Choroid plexus epithelial cell (primary cell): ENCODE measurements at places on chromosomes 6 and 20.
A peak's percentile ranks its signal among the peaks of the same experiment; 100 is the strongest.

DNA sequence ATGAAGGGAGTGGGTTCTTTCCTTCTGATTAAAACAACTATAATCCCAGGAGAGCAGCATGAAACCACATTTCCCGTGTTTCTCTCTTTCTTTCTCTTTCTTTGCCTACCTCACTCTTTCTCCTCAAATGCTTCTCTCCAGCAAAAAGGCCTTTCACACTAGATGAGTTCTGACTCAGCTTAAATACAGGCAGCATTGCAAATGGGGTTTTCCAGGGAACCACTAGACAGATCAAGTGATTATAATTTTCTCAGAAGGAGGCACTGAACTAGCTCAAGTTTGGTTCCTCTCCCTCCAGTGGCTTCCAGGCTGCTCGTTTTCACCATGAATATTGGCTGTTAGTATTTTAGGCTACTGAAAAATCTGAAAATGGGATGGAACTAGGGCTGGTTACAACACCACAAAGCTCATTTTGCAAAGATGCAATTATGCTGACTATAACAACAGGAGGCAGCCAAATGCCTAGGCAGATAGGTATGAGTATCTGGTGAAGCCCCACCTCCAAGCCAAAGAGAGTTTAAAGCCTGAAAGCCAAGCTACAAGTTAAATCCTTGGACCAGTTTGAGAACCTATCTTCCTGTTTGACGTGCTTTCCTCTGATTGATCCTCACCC lies 260.0 kb downstream of the MMUT start:
- DNase-seq = peak; percentile 8

DNA sequence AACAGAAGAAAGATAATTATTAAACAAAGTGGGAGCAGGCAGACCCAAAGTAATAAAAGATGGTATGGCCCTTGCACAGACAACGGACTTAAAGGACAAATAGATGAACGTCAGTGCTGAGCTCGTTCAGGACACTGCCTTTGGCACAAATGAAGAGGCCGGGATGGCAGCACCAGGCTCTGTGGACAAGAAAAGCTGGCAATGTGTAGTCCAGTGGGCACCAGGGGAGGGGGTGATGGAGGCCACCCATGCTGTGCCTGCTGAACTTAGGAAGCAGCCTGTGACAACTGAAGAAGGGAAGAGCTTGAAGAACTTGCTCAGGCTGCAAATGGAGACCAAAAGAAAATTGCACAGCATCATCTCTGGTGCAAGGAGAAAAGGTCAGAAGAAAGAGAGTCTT lies 131.0 kb downstream of the ANKRD60 start:
- DNase-seq = no peak

DNA sequence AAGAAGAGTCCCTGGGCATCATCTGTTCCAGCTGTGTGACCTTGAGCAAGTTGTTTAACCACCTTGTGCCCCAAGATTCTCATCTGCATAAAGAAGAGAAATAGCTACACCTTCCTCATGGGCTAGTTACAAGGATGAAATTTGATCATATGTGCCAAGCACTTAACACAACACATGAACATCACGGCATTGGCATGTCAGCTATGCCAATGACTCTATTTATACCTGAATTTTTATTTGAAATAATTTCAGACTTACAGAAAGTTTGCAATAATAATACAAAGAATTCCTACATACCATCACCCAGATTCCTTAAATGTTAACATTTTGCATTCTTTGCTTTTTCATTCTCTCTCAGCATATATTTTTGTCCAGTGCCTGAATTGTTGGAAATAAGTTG lies 21.0 kb upstream of the TCF15 start:
- DNase-seq = no peak

DNA sequence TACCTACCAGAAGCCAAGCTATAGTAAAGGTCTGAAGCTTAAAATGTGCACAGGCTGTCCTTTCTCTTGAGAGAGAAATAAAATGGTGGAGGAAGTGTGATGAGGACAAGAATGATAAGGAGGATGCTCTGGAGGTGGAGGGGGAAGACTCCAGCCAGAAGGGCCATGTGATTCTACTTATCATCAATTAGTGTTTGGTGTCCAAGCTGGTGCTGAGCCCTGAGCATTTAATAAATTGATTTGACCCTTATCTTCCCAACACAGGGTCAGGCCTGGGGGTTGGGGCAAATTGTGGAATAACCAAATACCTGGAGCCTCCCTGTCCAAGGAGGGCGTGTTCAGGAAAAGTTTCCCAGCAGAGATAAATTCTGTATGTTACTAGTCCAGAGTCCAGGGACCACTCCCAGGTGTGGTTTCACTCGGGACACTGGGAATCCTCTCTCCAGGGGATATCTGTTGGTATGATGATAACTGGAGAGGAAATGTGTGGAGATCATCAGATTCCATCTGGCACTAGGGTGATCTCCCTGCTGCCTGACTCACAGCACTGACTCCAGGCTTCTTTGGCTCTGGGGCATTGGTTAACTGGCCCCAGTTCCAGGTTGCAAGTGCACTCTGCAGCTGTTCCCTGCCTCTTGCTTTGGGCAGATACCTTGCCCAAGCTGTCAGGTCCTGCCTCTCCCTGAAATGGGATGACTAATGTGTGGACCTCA lies 3.8 kb upstream of the MYBL2 start:
- DNase-seq = no peak

GRCh38 chr6:143141442-143141841 lies 80.8 kb downstream of the AIG1 start:
- no peak for DNase-seq

- DNase-seq = no peak
These were observed 214.8 kb upstream of the CEP162 start for GRCh38 chr6:84442208-84442607.

DNA sequence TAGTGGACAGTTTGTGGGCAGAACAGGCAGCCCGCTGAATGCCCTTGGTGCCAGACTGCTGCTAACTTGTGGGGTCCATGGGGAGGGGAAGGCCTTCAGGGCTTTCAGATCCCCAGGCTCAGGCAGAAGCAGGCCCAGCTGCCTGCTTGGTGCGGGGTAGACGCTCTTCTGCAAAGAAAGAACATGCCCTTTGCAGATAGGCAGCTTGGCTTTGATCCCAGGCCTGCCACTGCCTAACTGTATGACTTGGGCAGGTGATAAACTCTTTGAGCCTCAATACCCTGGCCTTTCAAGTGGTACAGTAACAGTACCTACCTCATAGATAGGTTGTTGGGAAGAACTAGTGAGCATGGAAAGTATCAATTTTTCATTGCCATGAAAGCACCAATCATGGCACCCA lies 28.4 kb downstream of the CHMP4B start:
- no peak for DNase-seq

GRCh38 chr20:24821391-24821790 lies 127.7 kb upstream of the CST7 start:
- no peak for DNase-seq

DNA sequence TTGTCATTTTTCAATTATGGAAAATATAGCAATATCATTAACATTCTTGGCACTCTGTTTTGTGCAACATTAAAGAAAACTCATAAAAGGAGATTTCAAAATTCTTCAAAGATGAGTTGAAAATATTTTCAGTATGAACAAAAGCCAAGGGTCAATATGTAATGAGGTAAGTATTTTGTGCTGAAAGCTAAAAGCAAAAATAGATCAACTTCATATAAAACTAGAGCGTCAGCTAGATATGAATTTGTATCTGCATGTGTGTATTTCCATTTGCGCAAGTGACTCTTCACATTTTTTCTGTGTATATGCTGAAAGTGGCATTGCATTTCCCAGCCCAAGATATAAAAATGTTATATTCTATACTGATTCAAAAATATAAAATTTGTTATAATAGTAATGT lies 492.1 kb upstream of the EYS start:
- peak; percentile 0 for DNase-seq

- DNase-seq = no peak
These were observed 130.3 kb upstream of the PMEPA1 start for GRCh38 chr20:57840066-57840465.

DNA sequence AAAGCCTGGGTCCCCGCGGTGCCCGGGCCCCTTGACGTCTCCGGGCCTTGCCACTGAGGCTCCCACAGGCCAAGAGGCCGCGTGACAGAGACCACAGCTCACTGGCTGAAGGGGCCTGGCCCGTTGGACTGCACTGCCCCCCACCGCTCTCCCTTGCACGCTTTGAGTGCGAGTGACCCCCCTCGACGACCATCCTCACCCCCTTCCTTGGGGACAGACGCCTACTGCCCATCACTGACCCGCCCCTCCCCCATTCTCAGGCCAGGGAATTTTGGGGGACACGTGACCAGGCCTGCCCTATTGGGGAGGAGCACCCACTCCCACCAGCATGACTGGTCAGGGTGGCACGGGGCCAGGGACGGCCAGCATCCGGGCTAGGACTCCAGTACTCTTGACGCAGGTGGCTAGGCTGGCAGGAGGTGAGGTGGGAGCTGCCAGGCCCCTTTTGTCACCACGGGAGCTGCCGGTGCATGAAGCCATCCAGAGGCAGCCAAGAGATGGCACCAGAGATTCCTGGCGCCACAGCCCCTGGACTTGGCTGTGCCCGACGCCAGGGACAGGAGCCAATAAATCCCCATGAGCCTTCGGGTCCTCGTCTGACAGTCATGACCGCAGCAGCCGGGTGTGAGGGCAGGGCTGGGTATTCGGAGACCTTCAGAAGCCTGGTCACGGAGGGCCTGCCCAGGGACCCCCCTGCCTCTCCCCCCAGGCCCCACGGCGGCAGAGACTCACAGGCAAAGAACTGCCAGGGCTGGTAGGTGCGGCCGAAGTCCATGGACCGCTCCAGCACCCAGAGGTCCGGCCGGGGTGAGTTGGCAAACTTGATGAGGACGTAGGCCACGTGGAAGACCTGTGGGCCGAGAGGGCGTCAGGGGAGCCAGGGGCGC lies 14.5 kb downstream of the LAMA5 start:
- no peak for DNase-seq

DNA sequence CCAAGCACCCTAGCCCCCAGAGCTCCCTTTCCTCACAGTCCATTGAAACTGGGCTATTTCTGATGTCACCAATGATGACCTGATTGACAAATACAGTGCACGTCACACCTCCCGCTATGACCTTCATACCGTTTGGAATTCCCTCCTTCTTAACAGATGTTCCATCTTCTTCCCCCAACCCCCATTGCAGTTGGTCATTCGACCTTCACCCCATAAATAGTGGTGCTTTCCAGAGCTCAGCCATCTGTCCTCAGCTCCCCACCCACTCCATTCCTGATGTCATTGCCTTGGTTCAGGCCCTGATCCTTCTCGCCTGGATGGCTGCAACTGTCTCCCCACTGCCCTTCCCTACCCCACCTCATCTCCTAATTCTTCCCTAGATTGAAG lies 198.5 kb downstream of the SOD2 start:
- no peak for DNase-seq

GRCh38 chr6:25166955-25167748 lies 112.0 kb upstream of the CARMIL1 start:
- DNase-seq = no peak

DNA sequence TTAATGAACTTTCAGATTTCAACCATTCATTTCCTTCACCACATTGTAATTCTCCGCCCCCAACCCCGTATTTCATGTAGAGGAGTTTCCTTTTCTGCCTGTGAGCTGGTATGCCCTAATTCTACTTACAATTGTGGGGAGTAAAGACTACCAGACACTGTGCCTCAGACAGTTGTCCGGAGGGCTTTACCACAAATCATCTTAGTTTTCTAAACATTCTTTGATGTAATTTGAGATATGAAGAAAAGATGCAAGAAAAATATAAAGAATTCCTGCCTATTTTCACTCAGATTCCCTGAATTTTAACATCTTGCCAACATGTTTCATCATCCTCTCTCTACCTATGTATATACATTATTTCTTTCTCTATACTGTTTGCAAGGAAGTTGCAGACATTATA lies 28.3 kb upstream of the LOC128125822 start:
- peak; percentile 32 for DNase-seq

DNA sequence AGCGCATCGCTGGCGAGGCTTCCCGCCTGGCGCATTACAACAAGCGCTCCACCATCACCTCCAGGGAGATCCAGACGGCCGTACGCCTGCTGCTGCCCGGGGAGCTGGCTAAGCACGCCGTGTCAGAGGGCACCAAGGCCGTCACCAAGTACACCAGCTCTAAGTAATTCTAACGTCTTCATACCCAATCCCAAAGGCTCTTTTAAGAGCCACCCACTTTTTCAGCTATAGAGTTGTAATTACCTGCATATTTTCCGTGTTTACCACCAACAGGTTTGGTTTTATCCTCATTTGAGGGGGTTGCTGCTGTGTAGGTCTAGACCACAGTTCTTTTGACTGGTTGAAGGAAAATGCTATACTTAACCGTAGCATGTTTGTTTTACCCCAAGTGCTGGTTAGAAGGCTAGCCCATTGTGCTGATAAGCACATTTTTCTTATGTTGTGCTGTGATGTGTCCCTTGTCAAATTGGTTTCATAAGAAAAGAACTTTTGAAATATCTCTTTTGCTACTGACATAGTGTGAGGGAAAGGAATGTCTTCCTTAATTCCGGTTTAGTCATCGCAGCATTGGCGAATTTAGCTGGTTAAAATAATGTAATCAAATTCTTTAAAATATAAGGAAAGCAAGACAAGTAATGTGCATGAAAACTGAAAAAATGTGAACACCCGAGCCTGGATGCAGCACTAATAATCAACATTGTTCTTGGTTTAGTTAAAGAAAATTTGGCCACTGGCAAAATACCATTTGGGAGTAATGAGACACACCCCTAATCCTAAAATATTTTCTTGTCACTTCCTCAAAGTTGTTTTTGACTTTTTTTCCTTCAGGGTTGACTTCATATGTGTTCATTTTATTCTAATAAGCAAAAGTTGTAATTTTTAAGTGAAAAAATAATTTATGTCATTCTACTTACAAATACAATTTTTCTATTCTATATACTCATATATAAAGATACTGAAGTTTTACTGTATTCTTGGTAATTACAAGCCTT lies 112.8 kb downstream of the HFE start:
- peak; percentile 57 for DNase-seq

DNA sequence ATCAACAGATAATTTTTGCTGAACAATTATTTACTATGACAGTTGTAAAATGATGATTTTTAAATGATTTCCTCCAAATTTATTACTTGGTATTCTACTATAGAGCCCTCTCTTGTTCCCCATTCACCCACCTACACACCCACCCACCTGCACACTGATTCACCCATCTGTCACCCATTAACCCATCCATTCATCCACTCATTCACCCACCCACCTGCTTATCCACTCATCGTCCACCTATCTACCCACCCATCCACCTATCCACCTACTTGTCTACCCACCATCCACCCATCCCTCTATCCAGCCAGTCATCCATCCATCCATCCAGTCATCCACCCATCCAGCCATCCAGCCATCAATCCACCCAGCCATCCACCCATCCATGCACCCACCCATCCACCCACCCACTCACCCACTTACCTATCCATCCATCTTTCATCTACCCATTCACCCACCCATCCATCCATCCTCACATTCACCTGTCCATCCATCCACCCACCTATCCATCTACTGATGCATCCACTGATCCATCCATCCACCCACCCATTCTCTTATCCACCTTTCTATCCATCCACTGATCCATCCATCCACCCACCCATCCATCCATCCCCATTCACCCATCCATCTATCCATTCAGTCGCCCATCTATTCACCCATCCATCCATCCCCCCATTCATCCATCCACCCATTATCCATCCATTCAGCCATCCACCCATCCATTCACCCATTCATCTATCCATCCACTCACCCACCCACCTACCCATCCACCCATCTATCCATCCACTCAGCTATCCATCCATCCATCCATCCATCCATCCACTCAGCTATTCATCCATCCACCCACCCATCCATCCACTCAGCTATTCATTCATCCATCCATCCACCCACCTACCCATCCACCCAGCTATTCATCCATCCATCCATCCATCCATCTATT lies 72.0 kb downstream of the SYNJ2 start:
- DNase-seq = no peak
